Activated B cell treated with CpG ODN at 0.5 μM for 24 hours (primary cell): ENCODE measurements at places on chromosomes 5 and 9.

DNA sequence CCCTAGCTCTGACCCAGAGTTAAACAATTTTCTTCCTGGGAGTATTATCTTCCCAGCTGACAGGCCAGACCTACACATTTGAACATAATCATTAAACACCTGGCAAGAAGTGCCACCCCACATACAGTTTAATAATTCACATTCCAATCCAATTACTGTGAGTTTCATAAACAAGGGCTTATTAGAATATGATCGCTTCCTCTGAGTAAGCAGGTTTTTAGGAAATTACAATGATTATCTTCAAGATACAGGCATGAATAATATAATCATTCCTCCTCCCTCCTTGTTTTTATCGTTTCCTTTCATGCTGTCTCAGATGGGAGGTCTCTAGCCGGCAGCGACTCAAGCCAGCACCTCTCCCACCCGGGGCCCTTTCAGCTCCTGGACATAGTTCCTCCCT is 15.8 kb upstream of the KIF4B start:
- no peak for DNase-seq

GRCh38 chr5:63923914-63924313 is 38.3 kb downstream of the HTR1A start:
- DNase-seq: no peak

- DNase-seq: no peak
These were observed 10.0 kb upstream of the PLIN2 start for GRCh38 chr9:19137282-19137681.

DNA sequence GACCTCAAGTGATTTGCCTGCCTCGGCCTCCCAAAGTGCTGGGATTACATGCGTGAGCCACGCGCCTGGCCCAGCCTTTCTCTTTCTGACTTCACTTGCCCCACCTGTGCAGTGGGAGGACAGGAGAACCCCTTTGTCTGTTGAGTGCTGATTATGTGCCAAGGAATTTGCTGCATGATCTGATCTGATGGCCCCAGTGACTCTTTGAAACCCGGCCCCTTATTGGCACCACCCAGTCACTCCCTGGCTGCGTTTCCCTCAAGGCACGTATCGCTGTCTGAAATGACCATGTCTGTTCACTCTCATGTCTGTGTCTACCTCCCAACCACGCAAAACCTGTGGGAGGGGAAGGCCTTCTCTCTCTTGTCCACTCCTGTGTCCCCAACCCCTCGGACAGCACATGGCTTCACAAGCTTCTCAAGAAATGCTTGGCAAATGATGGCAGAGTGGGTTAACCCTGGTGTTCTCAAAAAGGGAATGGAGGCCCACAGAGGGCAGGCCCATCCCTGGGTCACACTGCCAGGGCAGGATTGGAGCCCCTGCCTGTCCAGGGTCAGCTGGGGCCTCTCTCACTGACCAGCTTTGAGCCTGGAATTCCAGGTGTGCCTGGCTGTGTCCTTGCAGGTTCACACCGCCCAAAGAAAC is 21.9 kb downstream of the NEK6 start:
- no peak for DNase-seq

DNA sequence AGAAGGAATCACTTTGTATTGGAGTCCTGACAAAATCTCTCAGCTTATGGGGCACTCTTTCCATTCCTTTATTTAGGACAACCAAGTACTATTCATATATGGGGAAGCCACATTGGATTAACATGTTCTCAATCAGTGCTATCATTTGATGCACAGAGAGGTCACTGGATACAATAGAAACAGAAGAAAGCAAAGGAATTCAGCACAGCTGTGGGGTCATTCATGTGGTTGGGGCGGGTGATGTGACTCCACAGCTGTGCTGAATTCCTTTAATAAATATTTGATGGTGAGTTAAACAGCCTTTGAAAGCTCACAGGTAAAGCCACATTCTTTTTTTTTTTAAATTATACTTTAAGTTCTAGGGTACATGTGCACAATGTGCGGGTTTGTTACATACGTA is 854 bp upstream of the TEX48 start:
- no peak for DNase-seq

DNA sequence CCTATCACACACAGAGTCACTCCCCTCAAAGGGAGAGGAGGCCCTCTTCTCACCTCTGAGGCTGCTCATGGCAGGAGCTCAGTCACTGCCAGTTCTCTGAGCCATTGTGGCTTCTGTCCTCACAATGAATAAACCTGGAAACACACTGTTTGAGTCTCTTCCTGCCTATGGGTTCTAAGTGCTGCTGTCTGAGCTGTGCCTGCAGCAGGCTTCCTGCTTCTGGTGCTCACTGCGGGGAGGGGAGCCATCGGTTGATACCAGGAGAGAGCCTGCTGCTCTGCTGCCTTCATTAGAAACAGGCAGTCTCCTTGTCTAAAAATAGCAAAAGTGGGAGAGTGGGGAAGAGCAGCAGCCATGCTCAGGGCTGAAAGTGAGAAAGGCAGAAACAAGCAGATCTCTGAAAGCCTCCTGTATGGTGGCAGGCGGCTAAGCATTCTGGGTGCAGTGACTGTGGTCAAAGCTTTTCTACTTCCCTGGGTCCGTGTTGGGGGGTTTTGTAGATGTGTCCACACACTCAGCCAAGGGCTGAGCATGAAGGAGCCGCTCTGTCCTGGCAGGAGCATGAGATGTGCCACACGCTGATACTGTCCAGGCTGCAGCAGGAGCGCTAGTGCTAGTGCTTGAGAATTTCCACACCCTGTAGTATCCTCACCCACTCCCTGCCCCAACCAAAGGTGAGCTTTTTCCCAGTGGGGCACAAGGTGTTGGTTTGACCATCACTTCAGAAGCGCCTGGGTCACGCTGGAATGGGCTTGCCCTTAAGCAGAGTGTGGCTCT is 34.2 kb downstream of the PRKACG start:
- DNase-seq: no peak

DNA sequence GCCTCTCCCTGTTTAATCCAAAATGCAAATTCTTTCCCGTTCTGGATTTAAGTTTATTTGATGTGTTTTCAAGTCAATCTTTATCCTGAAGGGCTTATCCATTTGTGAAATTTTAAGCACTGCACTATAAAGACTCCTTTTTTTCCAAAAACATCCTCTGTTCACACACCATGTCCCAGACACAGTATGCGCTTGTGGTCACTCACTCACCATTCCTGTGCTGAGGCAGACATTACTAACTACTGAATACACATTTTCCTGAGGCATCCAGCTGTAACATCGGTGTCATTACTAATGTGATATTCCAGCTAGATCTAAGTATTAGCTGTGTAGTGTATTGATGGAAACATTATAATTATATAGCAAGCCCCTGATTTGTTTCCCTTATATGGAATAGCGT is 298.4 kb downstream of the KCTD16 start:
- no peak for DNase-seq

- DNase-seq: no peak
These were observed 363.5 kb downstream of the NDUFS4 start for GRCh38 chr5:53923961-53924360.

GRCh38 chr9:86714999-86715398 is 232.3 kb downstream of the GAS1 start:
- no peak for DNase-seq

GRCh38 chr5:14208071-14209021 is 65.2 kb downstream of the TRIO start:
- no peak for DNase-seq

- DNase-seq: no peak
These were observed 1.2 kb downstream of the LCN15 start for GRCh38 chr9:136762915-136763648.

GRCh38 chr5:148939676-148940075 is 113.3 kb downstream of the ADRB2 start:
- no peak for DNase-seq

DNA sequence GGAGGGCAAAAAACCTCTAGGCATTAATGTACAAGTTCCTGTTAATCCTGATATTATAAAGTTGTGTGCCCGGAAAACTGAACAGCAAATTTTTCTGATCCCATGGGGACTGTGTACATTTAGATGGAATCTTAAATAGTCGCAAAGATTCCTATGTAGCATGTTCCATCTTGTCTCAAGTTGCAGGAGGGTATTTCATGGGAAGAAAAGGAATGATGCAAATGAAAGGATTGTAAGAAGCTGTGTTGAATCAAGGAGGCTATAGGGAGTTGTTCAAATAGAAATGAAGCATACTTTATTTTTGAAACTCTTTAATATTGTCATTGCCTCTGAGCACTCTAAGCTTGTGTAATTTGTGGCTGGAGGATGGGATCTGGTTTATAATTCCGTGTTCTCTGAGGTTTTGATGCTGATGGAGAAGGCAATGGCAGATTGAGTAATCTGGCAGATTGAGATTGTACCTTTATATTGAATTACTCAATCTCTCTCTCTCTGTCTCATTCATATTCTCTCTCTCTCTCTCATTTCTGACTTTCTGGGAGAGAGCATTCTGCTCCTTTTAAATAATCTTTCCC is 288.5 kb downstream of the OSTF1 start:
- no peak for DNase-seq

DNA sequence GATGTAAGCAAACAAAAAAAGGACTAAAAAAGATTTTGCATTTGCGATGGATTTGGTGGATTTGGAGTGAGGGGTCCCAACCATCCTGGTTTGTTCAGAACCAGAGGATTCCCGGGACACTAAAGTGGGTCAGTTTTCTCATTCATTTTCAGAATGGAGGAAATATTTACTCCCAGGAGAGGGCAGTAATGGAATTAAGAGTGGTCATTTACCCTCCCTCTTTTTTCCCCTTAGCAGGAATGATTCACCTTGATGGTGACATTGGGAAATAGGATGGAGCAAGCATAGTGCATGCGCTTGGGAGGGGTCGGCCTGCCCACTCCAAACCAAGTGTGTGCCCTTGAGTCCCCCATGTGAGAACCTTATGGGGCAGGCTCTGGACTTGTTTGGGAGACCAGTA is 164.2 kb upstream of the PUM3 start:
- DNase-seq: no peak

- DNase-seq: peak; percentile 65
These were observed 22.4 kb downstream of the CXXC5 start for GRCh38 chr5:139670369-139671095.

DNA sequence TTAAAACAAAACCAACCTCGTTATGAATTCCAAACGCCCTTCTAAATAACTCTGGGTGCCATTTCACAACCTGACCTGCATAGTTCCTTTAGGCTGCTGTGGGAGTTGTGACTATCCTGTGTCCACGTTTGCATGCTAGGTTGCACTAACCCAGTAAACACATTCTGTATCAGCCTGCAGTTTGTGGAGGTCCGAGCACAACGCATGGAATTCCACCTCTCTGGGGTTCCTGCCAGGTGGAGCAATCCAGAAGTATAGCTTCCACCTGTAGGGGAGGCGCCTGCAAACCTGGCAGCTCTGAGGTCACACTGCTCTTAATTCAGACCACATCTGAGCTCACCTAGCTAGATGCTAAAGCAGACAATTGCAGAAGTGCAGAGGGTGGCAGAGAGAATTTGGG is 57.2 kb downstream of the MARCHF3 start:
- no peak for DNase-seq

- no peak for DNase-seq
These were observed 75.0 kb downstream of the NSG2 start for GRCh38 chr5:174120401-174121005.

GRCh38 chr5:11719888-11720481 is 184.3 kb downstream of the CTNND2 start:
- no peak for DNase-seq

DNA sequence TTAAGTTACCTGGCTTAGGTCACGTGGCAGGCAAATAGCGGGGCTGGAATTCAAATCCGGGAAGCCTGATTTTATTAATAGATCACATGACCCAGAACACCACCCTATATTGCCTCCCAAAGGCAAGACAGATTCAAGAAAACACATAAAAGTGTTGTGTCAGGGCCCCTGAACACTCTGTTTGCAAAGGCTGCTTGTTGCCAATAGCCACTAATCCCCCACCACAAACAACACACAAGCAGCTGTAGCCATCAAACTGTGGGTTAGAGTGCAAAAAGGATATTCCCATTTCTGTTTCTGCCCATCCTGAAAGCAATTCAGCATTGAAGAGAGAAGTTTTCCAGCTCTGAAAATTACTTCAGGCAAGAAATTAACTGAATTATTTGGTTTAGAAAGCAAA is 358.9 kb upstream of the RFX3 start:
- no peak for DNase-seq

GRCh38 chr9:112404508-112404932 is 24.6 kb downstream of the HSDL2 start:
- DNase-seq: no peak

GRCh38 chr5:23840083-23840482 is 332.7 kb downstream of the PRDM9 start:
- no peak for DNase-seq

GRCh38 chr9:134316449-134317160 is 9.7 kb upstream of the RXRA start:
- no peak for DNase-seq

GRCh38 chr9:91813176-91813795 is 136.7 kb downstream of the ROR2 start:
- no peak for DNase-seq

- no peak for DNase-seq
These were observed 120.6 kb downstream of the NDUFS4 start for GRCh38 chr5:53681079-53681478.

GRCh38 chr5:45288746-45289145 is 407.4 kb downstream of the HCN1 start:
- DNase-seq: no peak

DNA sequence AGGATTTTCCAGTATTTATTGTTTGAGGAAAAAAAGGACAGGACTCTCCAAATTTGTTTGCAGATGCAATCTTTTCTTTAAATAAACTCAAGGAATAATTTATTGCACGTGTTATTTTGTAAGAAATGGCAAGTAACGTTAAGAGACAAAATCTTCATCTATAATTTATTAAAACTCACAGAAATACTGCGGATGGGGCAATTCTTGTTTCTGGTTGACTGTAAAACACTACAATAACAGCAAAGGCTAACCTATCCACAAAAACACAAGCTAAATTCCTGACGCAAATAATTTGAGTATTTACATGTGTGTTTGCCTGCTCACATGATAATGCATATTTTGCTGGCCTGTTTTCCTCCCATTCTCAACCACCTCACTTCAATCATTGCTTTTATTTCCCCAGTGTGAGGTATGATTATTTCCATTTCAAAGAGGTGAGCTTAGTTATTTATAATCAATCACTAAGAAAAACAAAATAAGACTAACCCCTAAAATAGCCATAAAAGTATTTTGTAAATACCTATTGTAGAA is 619.4 kb downstream of the PDE4D start:
- no peak for DNase-seq

DNA sequence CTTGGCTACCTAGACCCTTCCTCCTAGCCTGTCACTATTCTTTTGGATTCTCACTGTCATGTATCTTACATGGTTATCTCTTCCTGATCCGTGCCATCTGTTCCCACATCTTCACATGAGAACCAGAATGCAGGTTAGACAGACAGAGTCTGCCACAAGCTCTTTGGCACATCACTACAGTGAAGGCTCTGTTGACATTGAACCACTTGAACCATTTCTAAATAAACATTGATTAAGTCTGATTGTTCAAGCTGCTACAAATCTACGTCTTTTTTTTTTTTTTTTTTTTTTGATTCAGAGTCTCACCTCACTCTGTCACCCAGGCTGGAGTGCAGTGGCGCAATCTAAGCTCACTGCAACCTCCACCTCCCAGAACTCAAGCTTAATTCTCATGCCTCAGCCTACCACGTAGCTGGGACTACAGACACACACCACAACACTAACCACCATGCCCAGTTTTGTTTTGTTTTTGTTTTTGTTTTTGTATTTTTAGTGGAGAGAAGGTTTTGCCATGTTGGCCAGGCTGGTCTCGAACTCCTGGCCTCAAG is 85.1 kb upstream of the LRRTM2 start:
- DNase-seq: no peak
